ENCODE measurements at places on chromosomes 5 and 9.

DNA sequence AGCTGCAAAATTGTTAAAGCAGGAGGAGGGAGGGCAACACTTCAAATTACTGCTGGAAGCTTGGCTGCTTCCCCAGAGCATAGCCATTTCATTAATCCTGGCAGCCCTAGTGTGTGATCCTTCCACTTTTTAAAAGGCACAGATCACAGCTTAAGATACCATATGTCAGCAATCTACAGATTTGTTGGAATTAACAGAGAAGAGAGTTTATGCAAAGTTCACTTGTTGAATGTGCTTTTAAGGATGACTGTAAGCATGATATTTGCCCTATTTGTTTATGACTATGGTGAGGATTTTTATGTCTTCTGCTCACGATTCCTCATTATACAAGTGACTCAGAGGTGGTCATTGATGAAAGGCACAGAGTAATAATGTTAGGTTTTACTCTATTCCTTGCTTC lies 156.0 kb upstream of the CDKN2B start:
- peak; percentile 49 for DNase-seq

DNA sequence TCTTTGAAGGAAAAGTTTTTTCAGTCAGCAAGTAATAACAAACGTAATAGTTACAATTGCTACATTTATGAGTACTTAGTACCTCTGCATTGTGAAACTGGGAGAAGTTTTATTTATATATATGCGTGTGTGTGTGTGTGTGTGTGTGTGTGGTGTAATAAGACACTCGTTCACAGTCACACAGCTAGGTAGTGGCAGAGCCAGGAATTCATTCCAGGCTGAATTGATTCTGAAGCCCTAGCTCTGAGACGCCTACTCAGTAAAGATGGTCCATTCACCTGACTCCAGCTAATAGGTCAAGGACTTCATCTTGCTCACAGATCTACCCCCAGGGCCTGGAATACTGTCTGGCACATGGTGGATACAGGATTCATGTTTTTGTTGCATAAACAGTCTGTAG lies 13.6 kb upstream of the CAST start:
- DNase-seq = no peak

DNA sequence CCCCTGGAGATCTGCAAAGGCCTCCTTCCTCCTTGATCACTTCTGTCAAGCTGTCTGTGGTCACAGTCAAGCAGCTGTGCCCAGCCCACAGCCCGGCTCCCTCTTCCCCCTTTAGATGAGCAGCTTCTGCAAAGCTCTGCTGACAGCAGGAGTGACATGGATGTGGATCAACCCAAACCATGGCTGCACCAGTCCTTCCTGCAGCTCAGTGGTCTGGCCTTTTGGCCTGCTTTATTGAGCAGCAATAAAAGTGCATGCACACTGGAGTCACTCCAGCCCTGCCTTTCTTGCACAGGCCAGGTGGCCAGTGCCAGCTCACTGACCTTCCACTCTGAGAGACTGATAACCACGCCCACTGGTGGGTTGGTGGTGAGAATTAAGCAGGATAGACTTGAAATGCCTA lies 91.3 kb upstream of the OTULINL start:
- DNase-seq = no peak

- DNase-seq = no peak
Measured at GRCh38 chr9:18362901-18363685, 110.9 kb upstream of the ADAMTSL1 start.

DNA sequence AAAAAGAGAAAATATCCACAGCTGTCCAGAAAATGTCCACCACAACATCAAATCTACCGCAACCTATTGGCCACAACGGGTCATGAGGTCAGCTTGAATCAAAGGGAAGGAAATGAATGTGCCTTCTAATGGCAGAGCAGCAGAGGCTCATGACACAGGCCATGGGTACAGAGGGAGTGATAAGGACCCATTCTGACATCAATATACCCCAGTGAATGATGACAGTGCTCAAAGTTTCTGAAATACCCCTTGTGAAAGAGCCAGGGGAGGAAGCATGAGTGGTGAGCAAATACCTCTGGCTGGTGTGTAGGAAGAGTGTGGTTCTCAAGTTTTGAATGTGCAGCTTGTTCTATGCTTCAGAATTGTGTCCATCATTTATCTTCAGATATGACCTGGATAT lies 348.2 kb downstream of the IRX1 start:
- DNase-seq = no peak

DNA sequence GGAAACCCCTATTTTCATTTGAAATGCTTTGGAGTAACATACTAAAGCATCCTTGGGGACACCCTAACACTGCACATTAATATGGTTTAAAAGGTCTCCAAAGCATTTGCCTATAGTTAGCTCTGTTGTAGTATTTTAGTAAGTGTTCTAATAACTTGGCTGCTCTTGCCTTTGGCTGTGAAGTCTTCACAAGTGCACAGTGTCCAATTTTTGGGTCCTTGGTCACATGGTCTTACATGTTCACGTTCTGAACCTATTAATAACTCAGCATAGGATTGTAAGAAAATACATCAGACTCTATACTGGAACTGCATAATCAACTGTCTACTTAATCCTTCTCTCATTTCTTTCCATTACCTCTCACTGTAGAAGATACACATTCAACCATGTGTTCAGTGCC lies 17.4 kb downstream of the ADAMTS19 start:
- no peak for DNase-seq

GRCh38 chr5:132291026-132291425 lies 3.2 kb upstream of the SLC22A4 start:
- no peak for DNase-seq

- DNase-seq = no peak
Measured at GRCh38 chr9:103193992-103194391, 198.9 kb downstream of the CYLC2 start.
